Anterior cingulate cortex (tissue), 58 donors: ENCODE measurements at places on chromosomes 2 and 18.

GRCh38 chr18:2891526-2892431 is 45.0 kb downstream of the EMILIN2 start:
- no peak for DNase-seq

- no peak for DNase-seq
Observed at GRCh38 chr2:210752532-210752931, 196.1 kb downstream of the CPS1 start.

- DNase-seq: peak; percentile 57
Observed at GRCh38 chr18:48896875-48897511, 53.8 kb downstream of the SMAD7 start.

DNA sequence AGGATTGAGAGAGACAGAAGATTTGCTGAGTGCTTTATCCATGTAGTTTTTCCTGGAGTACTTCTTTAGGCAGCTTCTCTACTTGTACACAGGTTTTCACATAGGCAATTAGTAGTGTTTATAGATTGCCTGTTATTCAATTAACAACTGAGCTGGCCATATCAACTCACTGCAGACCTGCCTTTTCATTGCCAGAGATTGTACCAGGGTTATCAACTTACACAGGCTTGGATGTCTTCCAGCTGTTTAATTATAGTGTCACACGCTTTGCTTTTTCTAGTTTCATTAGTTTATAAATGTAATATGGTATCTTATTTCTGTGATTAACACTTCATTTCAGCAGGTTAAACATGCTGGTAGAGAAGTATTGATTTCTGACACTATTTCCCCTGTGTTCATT is 125.9 kb downstream of the GPD2 start:
- DNase-seq: no peak

- DNase-seq: no peak
Observed at GRCh38 chr2:217997510-217997909, 5.3 kb downstream of the TNS1 start.

- DNase-seq: no peak
Observed at GRCh38 chr2:53131416-53131815, 636.2 kb upstream of the CHAC2 start.

DNA sequence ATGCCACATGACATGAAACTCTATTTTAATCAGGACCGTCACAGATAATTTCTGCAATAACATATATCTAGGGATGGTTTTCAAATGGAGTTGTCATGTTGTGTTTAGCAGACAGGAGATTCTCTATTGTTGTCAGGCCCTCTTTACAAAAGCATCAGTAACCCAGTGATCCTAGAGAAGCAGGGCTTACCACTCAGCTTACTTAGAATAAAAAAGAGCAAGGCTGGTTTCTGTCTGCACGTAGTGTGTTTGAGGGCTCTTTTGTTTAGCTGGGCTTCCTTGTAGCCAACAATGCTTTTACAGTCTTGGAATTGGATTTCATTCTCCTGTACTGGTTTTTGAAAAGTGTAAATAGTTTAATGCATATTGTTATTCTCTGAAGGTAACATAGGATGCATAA is 210.5 kb upstream of the NRP2 start:
- DNase-seq: no peak

- no peak for DNase-seq
Observed at GRCh38 chr2:50207881-50208280, 824.1 kb downstream of the NRXN1 start.

DNA sequence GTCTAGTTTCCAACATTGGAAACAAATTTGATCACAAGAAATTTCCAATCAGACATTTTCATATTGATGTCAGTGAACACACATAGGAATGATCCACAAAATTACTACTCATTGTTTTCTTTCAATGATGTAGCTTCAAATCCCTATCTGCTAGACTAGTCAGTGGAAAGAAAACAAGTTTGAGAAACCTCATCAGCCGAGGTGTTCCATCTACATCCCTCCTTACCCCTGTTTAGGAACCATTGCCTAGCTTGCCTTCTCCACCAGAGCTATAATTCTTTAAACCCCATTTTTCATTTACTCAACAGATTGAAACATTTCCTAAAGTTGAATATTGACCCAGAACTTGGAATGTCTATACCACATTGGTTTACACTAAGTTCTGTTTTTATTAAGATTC is 45.3 kb downstream of the HNMT start:
- DNase-seq: no peak

DNA sequence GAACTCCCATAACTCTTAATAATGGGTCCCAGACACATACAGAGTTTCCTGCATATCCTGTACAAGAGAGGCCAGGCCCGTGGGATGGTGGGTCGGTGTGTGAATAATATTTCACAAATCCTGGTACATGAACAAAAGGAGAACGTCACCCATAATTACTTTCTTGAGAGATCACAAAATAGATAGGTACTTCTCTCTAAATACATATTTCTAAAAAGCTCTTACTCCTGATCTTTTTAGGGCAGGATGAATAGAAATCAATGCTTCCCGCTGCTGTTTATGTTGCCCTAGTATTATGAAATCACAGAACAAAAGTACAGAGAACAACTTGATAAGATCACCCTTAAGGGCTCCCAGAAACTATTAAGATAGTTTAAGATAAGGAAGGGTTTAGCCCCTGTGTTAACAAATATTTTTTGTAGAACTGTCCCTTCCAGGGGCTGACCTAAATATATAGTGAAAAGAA is 5.4 kb downstream of the IRS1 start:
- no peak for DNase-seq

DNA sequence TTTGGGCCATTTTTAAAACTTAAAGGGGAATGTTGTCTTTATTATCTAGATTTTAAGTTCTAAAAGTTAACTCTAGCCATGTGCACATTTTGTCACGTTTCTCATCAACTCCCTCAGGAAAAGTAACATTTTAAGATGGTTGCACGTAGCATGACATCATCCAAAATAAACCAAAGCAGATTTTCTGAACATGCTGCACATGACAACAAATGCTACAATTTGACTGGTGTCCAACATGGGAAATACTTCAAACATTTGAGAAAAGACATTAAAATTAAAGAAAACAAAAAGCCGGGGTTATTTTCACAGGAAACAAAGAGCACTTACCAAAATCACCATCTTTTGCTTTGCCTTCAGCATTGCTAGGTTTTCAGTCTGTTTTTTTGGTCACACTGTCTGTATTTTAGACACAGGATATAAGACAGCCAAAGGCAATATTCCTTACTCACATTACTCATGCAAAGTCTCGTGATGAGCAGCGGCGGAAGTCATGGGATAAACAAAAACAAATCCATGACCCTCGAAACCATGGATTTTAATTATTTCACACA is 51.3 kb upstream of the RND3 start:
- DNase-seq: no peak

DNA sequence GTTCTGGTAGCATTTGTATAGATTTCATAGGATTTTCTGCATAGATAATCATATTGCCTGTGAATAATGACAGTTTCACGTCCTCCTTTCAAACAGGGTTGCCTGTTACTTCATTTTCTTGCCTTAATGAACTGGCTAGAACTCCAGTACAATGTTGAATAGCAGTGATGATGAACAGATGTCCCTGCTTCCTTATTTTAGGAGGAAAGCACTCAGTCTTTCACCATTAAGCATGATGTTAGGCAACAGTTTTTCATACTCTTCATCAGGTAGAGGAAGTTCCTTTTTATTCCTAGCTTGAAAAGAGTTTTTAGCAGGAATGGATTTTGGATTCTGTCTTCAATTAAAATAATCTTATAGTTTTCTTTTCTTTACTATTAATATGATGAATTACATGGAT is 39.7 kb downstream of the C2orf76 start:
- no peak for DNase-seq

GRCh38 chr18:78996741-78997490 is 17.3 kb downstream of the SALL3 start:
- no peak for DNase-seq

DNA sequence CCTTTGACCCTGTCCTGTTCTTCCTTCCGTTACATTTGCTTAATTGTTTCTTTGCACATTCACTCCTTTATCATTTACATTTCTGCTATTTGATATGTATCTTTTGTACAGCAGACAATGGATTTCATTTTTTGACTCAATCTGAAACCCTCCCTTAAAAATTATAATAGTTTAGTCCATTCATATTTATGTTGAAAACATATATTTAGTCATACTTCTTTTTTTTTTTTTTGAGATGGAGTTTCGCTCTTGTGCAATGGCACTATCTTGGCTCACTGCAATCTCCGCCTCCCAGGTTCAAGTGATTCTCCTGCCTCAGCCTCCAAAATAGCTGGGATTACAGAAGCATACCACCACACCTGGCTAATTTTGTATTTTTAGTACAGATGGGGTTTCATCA is 95.3 kb upstream of the TGFA start:
- no peak for DNase-seq

GRCh38 chr2:239012936-239013677 is 165.2 kb downstream of the TWIST2 start:
- DNase-seq: no peak

DNA sequence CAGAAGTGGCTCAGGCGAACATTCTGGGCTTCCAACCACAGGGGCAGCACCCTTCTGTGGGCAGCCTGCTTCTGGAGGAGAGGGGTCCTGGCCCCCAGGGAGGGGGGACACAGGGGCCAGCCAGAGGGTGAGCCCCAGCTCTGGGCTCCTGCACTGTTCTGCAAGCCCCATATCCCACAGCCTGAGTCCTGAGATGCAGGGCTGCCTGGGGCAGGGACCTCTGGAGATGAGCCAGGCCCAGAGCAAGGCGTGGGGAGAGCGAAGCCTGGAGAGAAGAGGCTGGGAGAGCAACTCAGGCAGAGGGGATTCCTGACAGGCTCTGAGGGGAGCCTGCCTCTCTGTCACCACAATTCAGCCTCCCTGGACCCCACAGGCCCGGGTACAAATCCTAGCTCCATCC is 13.5 kb upstream of the PRSS56 start:
- DNase-seq: no peak

DNA sequence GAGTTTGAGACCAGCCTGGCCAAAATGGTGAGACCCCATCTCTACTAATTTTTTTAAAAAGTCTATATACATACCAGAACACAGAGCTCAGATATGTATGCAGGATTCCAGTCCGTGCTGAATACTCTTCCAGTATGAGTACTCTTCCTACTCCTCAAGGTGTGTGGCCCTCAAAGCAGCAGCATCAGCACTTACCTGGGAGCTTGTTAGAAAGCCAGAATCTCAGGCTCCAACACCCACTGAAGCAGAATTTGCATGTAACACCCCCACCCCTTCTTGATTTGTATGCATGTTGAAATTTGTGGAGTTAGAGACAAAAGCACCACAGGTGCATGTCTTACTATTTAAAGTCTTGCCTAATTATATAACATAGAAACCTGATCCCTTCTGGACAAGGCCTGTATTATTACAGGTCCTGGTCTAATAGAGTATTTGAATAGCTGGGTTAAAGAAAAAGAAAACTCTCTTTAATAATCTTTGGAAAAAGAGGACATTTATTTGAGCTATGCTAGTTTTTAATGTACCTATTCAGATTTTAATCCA is 50.3 kb upstream of the NFE2L2 start:
- no peak for DNase-seq

DNA sequence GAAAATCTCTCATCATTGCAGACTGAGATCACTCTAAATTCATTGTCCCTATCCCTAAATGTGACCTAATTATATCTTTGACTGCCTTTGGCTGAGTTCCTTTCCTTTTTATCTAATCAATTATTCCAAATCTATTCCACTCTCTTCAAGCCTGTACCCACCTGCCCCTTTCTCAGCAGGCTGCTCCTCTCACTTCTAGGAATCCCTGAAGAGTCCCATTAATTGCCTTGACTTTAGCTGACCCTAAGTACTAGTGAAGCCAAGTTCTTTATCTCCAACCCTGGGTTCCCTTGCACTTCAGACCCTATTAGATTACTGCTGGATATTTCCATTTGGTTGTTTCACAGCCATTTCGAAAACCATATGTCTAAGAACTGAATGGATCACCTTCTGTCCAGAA is 102.8 kb downstream of the GREB1L start:
- no peak for DNase-seq

DNA sequence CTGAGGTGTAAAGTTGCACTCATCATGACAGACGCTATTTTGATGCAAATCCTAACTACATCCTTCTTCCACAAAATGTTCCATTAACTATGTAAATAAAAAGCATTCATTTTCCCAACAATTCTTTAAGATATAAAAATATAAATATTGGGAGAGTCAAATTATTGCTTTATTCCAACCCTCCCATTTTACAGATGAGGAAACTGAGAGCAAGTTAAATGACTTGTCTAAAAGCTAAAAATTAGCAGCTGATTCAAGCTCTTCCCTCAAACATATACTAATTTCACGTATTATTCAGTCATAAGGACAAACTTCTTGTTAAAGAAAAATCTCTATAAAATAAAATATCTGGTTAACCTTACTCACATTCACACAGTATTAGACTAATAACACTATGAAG is 16.8 kb downstream of the KDSR start:
- no peak for DNase-seq

DNA sequence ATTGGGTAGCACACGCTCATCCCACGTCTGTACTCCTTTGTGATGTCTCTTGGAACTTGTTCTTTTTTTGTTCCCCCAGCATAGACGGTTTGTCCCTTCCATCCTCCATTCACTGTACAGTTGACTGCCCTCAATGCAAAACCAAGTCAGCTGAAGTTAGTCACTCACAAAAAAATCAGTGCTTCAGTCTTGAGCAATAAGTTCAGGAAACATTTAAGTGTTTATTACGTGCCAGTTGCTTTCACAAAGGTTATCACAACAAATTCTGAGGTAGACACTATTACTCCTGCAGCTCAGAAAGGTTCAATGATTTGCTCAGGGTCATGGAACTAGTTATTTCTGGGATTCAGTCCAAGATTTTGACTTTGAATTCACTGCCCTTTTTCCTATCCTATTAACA is 102.2 kb downstream of the PDE1A start:
- DNase-seq: no peak

- DNase-seq: no peak
Observed at GRCh38 chr2:6872394-6872793, 5.2 kb upstream of the RSAD2 start.

DNA sequence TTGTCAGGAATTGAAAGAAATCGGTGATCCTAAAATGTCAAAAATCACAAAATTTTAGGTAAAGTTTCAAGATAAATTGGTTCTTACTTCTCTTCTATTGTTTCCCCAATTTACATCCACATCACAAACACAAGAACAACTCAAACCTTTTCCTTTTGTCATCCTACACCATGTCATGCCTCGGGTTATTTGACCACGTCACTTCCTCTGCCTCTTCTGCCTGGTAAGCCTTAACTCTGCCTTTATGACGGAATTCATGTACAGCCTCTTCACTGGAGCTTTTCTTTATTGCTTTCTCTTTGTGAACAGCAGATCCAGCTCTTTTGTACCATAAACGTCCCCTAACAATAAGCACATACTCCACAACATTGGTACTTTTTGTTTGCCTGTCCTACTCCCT is 258.0 kb downstream of the DPP10 start:
- no peak for DNase-seq

DNA sequence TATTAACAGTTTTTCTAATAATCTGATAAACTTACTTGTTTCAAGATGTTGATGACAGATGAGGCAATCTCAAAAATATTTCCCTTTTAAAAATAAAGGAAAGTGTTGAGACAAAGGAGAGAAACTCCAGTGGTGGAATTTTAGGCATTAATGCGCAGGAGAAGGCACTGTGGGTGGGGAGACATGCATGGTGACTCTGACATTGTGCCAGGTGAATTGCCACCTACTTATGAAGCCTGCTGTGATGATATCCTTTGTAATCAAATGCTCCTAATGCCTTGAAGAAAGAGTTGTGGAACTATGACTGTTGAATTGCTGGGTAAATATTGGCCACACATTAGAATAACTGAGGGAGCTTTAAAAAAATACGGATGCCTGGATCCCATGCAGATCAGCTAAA is 101.4 kb downstream of the PLA2R1 start:
- no peak for DNase-seq

GRCh38 chr2:106147159-106147558 is 46.9 kb downstream of the UXS1 start:
- no peak for DNase-seq

- no peak for DNase-seq
Observed at GRCh38 chr2:65678779-65679391, 246.5 kb upstream of the SPRED2 start.
